ENCODE measurements at places on chromosomes 3 and 15.

- DNase-seq, result no peak
Measured at GRCh38 chr3:80087767-80088166, 320.0 kb upstream of the ROBO1 start.

DNA sequence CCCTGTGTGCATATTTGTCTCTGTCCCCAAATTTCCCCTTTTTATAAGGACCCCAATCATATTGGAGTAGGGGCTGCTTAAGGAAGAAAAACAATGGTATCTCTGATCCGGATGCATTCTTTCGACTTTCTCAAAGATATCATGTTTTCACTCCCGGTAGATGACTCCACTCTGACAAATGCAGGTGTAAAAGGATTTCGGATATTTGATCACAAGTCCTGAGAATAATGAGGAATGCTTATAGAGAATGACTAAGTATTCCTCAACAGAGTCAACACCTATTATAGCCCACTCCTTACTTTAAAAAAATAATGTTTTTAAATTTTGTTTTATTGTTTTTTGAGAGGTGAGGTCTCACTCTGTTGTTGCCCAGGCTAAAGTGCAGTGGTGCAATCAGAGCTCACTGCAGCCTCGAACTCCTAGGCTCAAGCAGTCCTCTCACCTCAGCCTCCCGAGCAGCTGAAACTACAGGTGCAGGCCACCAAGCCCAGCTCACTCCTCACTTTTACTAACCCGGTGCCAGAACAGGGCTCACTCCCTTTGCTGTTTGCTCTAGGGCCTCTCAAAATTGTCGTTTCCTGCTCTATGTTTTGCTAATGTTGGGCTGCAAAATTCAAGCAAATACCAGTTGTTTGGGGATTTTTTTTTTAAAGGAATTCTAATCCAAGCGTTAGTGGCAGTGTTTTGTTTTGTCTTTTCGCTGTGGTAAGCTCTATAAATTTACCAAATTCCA, 24.6 kb downstream of the COL8A1 start:
- DNase-seq, result no peak

DNA sequence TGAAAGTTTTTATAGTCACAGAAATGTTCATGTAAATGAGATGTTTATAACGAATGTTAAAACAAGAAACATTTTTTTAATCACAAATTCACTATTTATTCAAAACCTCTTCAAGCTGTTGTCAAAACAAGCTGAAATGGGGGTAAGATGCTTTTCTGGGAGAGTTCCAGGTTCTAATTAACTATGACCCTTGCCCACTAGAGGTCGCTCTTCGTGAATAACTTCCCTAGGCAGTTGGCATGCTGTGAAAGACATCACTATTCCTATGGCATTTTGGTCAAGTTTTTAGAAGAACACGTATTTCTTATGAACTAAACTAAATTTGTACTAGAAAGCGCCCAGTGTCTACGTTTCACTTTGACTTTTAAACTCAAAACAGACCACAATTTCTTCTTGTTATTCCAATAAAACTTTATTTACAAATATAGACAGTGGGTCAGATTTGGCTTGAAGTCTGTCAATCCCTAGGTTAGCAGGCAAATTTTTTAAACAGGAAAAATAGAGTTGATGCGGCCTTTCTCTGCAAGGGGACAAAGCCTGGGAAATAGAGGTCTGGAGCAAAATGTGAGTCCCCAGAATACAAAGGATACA, 62.8 kb upstream of the CMTM8 start:
- DNase-seq, result peak; percentile 83

DNA sequence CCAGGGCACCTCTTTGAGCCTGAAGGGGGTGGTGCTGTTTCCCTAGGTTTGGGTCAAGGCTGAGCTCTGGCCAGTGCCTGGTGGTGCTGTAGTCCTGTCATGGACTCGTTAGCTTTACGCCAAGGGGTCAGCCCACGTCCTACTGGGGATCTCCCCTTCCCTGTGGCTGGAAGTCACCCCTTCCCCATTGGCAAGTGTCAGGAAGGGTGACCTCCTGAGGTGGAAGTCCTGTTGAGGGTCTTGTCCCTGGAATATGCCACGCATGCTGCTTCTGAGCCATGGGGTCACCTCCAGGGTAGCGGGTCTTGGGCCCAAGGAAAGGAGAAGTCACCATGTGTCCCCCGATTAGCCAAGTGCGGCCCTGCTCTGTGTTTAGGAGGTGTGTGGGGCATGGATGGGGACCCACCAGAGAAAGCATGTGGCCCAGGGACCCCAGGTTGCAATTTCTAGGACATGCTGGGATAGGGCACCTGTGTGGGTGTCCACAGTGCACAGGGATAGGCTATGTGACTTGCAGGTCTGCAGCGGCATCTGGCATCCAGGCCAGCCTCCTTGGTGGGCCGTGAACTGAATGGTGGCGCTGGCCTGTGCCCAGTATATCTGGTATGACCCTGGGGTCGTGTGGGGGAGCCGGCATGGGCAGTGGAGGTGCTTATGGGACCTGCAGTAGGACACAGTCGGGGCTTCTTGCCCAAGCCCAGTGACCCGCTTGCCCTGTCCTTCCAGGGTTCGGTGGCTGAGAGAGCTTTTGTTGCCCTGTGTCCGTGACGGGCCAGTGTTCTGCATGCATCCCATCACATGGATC, 226.7 kb downstream of the SNRPN start:
- DNase-seq, result no peak

GRCh38 chr15:82904574-82904973, 47.9 kb downstream of the HOMER2 start:
- DNase-seq, result no peak

DNA sequence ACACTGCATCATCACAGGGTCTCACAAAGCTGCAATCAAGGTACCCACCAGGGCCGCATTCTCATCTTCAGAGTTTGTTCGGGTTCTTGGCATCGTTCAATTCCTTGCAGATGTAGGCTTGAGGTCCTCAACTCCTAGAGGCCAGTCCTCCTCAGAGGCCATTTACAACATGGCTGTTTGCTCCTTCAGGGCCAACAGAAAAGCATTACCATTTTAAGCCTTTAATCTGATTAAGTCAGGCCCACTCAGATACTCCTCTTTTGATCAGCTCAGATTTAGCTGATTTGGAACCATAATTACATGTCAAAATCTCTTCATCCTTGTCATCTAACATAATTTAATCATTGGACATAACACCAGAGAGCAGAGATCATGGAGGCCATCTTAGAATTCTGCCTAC, 55.4 kb downstream of the BFSP2 start:
- no peak for DNase-seq

DNA sequence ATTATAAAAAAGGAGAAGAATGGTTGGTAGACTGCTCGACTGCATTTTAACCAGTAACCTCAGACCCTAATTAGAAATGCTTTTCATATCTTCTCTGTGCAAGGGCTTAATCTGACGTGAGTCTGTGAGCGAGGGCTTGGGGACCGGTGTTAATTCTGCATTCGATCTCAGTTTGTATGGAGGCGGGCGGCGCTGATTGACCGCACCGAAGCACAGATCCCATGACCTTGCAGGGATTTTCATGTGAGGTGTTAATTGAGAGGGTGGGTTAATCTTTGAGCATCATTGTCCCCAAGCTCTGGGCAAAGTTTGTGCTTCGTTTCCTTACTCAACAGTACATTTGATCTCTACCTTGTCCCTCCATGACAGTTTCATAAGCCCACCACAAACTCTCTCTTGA, 250.9 kb downstream of the NR2F2 start:
- DNase-seq, result no peak
